Left lung (tissue), 14 donors: ENCODE measurements at places on chromosomes 16 and 17. TPM values are rescaled to one million over a fixed set of nuclear protein-coding genes. Genes with fewer than 3 reads are reported as not detected.

GRCh38 chr16:22326369-22326652 is 29.1 kb downstream of the POLR3E start:
- no peak for DNase-seq

DNA sequence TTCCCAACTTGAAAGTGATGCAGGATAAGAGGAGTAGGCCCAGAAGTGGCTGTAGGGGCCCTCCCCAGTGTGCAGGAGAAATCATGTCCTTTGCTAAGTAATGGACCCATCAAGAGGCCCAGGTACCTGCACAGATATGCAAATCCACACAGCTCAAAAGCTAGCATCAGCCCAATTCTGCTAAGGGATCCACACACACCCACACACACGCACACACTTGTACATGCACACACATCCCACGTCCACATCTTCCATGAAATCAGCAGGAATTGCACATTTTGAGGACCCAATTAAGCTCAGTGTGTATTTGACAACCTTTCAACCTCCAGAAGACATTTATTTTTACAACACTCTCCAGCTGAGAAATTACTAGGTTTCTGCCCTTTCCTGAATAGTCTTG is 184.8 kb downstream of the C16orf78 start:
- no peak for DNase-seq

- no peak for DNase-seq
These were observed 4.2 kb upstream of the CCNF start for GRCh38 chr16:2425008-2425518.

DNA sequence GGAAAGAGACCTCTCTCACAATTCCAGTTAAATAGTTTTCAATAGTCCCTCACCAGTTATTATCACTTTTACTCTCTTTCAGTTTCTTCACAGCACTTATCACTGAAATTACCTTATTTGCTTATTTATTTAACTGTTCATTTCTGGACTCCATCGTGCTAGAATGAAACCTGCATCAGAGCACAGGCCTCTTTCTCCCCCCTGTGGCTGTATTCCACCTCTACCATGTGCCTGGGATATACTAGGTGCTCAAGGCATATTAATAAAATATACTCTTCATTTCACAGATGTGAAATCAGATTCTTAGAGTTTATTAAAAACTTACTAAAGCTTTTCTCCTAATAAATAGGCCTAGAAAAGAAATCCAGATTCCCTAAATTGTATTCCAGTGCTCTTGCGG is 308.9 kb upstream of the MON1B start:
- DNase-seq: no peak

GRCh38 chr17:73401911-73402310 is 90.1 kb upstream of the CDC42EP4 start:
- DNase-seq: no peak

DNA sequence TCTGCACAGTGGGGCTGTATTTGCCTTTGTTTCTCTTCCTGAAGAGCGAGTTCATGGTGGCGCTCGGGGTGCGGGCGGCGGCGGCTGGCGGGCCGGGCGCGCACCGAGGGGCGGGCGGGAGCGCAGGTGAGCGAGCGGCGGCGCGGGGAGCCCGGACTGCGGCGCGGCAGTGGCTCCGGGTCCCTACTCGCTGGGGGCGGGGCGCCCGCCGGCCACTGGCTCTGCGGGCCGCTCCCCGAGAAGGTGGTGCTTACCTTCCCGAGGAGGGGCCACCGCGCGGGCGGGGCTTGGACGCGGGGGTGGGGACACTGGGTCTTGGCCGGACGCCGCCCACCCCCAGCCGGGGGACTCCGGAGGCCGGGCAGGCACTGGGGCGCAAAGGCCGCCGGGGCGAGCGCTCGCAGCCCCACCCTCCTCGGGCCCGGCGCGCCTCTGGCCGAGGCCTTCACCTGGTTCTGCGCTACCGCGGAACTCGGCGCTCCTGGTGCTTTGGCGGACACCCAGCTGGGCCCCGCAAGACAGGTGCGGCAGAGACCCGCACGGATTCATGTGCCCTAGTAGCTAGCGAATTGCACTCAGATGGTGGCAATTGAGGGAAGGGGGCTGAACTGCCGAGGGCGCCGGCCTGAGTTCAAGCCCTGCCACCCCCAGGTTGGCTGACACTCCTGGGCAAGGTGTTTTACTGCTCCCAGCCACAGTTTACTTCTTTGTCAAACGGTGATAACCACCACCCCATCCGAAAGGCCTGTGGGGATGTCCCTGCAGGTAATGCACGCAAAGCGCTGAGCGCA is at the start of gene PPL:
Gene PPL (minus strand): TSS at position 158 of the 791 bp plus-strand sequence. CDS start 103 bp downstream, at position 55.
- peak; percentile 95 for DNase-seq

DNA sequence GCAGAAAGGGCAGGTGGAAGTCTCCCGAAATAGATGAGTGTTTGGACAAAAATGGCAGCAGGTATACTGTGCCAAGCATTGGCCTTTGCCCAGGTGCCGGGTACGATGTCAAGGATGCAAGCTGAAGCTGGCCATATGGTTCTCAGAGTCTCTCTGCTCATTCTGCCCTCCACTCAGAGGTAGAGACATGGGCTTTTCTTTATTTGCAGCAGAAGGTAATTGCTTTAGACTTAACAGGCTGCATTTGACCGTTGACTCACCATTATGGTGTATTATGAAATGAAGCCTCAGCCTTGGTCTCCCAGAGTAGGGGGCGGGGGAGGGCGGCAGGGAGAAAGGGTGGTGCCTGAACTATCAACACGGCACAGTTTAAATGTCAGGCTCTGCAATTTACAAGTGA is 969.1 kb upstream of the EEF2KMT start:
- DNase-seq: no peak

Gene MYL11
- polyA plus RNA-seq: 0.71 TPM

DNA sequence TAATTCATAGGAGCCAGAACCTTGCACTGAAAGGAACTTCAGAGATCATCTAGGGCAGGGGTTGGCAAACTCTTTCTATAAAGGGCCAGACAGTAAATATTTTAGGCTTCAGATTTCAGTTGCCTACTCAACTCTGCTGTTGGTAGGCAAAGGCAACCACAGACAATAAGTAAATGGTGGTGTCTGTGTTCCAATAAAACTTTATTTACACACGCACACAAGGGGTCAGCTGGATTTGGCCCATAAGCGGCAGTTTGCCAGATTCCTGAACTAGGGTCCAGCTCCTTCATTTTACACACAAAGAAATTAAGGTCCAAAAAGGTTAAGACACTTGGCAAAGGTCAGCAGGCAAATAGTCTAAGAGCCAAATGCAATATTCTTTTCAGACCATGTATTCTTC is 107.3 kb downstream of the SPAG9 start:
- DNase-seq: no peak

- no peak for DNase-seq
These were observed 12.2 kb downstream of the CD2BP2 start for GRCh38 chr16:30342751-30343490.

GRCh38 chr16:790086-790485 is 1.7 kb downstream of the CHTF18 start:
- no peak for DNase-seq

Gene SERPINF2
- polyA plus RNA-seq: 3.0 TPM

GRCh38 chr16:57422026-57422944 is 17.7 kb downstream of the CCL17 start:
- DNase-seq: no peak

- no peak for DNase-seq
These were observed 53.6 kb upstream of the SCNN1B start for GRCh38 chr16:23248261-23249194.
